CD4-positive, alpha-beta T cell treated with Interleukin-1 beta for 1 hour (primary cell): ENCODE measurements at places on chromosomes 2 and 18.

- no peak for DNase-seq
Observed at GRCh38 chr2:57050007-57050406, 866.2 kb downstream of the CCDC85A start.

DNA sequence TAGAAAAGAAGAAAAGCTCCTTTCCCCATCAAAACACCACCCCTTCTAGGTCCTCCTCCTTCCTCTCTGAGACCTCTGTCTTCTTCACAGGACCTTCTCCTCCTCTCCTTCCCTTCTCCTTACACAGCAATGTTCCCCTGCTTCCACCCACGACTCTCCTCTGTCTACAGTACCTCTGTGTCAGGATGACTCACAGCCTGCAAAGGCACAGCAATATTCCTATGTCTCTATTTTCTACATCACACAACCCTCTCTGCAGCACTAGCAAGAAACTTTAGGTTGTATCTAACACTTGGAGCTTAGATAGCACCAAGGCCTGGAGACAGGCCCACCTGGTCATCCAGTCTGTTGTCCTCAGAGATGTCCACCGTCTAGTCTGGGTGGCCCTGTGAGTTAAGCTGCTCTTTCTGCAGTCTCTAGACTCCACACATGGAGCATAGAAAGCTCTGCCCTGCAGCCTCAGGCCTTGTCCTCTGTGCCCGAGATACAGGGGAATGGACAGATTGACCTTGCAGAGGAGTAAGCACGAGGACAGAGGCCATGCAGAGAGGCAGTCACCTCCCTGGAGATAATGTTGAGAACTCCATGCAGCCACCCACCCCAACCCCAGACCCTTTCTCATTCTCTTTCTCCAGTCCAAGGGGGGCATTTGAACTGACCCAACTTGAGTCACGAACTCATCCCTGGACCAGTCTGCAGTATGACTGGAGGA is 212.0 kb downstream of the TNS1 start:
- DNase-seq = no peak

DNA sequence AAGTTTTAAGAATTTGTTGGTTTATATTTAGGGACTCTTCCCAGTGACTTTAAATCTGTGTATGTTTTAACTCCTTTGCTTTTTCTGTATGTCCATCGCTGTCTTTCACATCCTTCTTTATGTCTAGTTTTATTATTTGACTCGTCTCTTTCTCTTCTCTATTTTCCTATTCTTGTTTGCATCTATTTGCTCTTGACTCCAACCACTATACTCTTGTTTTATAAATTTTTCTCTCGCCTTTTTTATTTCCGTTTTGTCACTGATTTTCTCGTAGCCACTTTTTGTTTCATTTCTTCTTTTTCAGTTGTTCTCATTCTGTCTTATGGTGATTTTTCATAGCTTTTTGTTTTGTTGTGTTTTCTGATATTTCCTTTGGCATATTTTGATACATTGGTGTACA is 170.5 kb upstream of the NETO1 start:
- no peak for DNase-seq

- no peak for DNase-seq
Observed at GRCh38 chr2:225083276-225083675, 41.0 kb upstream of the DOCK10 start.

DNA sequence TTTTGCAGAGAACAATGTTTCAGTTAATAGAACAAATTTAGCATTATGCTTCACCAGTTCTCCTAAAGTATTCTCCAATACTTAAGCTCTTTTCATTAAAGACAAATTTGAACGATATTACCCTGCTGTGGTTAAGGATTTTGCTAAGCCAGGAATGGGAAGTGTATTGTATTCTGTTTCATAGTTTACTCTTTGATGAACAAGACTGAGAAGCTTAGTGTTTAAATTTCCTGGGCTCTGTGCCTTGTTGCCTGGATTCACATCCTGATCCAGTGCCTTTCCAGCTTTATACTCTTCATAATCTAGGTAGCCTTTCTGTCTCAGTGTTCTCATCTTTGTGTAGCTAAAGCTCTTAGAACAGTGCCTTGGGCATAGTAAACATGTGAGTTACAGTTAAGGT is 58.6 kb upstream of the GLS start:
- DNase-seq = no peak

GRCh38 chr2:99403524-99403923 is 66.3 kb downstream of the EIF5B start:
- peak; percentile 1 for DNase-seq

DNA sequence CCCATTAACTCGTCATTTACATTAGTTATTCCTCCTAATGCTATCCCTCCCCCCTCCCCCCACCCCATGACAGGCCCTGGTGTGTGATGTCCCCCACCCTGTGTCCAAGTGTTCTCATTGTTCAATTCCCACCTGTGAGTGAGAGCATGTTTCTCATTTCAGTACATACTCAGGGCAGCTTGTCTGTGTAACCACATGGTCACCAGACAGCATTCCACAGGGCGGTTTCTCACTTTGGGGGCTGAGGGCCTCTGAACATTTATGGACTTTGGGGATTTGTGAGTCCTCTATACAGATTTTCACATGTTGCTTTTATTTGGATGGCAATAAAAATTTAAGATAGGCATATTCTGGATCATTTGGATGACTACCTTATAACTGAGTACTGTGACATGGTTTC is 84.0 kb downstream of the LYPD6B start:
- no peak for DNase-seq

DNA sequence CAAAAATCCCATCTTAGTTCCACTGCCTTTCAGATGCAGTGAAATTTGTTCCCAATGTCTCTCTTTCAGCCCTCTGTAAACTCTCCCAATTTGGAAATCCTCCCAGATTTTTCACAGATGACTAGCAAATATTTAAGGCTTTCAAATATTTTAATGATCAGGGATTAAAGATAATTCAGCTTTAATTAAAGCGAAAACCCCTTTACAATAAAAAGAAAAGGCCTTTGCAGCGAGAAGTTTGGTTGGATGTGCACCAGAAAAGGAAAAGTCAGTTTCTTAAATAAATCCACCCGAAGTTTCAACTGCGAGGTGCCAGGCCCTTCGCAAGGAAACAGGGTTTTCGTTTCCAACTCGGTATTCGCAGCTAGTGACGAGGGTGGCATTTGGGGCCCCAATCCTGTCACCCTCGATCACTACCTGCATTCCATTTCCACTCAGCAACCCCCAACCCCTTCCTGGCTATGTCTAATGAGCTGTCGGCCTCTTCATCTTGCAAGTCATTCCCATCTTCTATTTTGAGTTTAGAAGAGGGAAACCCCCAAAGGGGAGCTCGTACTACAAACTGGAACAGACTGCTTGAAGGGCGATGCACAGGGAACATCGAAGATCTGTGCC is 1.5 kb downstream of the RAX start:
- DNase-seq = no peak

DNA sequence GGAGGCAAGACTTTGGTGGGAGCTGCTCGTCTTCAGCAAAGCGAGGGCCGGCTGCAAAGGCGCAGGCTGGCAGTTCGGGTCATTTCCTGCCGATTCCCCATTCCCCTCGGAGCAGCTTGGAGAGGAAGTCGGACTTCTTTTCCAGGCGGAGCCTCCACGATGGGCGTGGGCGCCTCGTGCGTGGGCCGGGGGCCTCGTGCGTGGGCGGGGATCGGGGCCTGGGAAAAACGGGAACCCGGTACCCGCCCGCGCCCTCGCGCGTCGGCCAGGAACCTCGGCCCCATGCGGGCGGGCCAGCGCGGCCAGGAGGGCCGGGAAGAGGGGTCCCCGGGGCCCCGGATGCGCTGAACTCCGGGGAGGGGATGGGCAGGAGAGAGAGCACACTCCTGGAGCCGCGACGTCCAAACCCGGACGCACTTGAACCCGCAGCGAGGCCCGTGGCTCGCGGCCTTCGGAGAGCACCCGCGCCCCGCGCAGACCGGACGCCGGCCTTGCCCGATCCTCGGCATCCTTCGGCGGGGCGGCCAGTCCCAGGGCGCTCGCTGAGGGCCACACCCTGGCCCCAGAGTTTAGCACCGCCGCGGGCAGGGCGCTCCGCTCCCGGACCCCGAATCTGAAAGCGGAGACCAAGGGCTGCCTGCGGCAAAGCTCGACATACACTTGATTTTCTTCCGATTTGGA is 368.4 kb downstream of the MTX2 start:
- no peak for DNase-seq
